ENCODE measurements at places on chromosomes 7 and 10. TPM values are rescaled to one million over a fixed set of nuclear protein-coding genes. Genes with fewer than 3 reads are reported as not detected.

GRCh38 chr7:142152076-142152475, 40.6 kb downstream of the MGAM2 start:
- H3K27ac ChIP-seq = no peak overlapping the region
- no peak overlapping the region for H3K4me3 ChIP-seq
- H3K36me3 ChIP-seq = no peaks in the 10 kb centered on the region

DNA sequence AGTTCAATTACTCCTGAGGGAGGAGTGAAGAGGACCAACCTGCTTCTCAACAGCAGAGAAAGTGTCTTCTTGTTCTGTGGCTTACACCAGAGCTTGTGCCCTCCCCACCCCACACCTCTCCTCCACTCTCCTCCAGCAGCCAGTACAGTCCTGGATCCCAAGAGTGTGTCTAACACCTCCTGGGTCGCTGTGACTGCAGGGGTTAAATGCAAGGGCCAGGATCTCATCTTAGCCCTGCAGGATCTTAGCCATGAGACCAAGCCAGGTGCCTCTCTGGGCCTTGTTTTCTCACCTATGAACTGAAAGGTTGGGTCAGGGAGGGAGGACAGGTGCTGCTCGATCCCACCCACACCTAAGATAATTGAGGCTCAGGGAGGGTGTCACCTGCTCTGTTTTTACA, 34.5 kb upstream of the MSRB2 start:
- H3K27ac ChIP-seq = no peak overlapping the region
- H3K27me3 ChIP-seq = peaks cover 4% of the 10 kb centered on the region
- no peaks in the 10 kb centered on the region for H3K36me3 ChIP-seq
- no peaks in the 10 kb centered on the region for H3K4me1 ChIP-seq
- DNase-seq = no peak
- no peak overlapping the region for H3K4me3 ChIP-seq

DNA sequence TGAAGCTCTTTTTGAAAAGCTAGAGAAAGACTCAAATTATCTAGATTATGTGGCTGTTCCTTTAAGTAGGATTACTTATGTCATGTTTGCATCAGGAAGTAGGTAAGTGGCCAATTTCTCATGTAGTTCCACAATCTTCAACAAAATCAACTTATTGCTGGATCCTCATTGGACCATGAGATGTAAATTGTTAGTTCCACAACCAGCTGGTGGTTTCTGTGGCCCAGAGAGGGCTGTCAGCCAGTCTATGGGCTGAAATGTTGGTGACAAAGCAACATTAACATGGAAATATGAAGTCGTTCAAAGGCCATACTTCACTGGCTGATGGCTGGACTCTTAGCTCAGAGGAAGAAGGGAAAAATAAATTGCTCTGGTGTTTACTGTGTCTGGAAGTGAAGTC, 157.9 kb downstream of the PLXDC2 start:
- H3K36me3 ChIP-seq = no peaks in the 10 kb centered on the region
- DNase-seq = no peak
- no peaks in the 10 kb centered on the region for H3K4me1 ChIP-seq
- H3K27me3 ChIP-seq = no peaks in the 10 kb centered on the region
- no peak overlapping the region for H3K27ac ChIP-seq

DNA sequence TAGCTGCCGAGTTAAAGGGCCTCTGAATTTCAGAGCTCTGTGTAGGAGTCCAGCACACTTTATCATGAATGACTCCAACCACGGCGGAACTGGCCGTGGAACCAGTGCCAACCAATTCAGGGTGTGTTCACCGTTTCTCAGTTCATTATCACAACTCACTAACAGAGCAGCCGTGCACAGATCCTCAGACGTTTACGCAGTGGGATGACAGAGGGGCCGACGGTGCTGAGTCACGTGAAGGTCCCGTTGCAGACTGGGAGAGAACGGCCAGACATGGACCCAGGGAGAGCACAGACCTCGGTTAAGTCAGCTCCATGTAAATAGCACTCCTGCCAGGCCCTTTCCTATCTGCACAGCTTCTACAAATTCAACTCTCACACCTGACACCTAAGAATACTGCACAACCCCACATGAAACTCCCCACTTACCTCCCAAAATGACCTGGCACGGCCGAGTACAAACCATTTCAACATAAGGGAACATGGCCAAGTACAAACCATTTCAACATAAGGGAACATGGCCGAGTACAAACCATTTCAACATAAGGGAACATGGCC, 95.5 kb downstream of the DIP2C start:
- no peak overlapping the region for H3K4me3 ChIP-seq
- H3K36me3 ChIP-seq = no peaks in the 10 kb centered on the region
- no peaks in the 10 kb centered on the region for H3K27me3 ChIP-seq

The TCAF2 gene
- 6.4 TPM for polyA plus RNA-seq

- no peaks in the 10 kb centered on the region for H3K27me3 ChIP-seq
- no peak overlapping the region for H3K27ac ChIP-seq
- H3K4me1 ChIP-seq = no peaks in the 10 kb centered on the region
- no peaks in the 10 kb centered on the region for H3K36me3 ChIP-seq
Observed at GRCh38 chr7:31864646-31865045, 177.6 kb downstream of the PPP1R17 start.

All from endothelial cell of umbilical vein (primary cell).